GM03348 (cell line): ENCODE measurements at places on chromosomes 6 and 20.

DNA sequence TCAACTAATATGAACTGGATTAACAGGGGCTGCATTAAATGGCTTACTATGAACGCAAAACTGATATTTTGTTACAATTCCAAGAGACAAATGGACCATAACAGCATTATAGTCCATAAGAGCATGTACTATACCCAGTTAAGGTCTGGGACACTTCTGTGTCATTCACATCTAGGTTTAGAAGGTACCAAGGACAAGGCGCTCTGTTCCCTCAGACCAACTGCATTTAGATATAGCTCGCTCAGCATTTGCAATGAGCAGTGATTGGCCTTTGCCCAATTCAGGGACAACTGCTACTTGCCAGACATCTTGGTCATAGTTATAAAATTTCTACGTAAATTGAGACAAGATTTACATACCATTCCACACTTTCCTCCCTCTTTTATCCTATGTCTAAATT is 132.4 kb downstream of the HS3ST5 start:
- DNase-seq = no peak

DNA sequence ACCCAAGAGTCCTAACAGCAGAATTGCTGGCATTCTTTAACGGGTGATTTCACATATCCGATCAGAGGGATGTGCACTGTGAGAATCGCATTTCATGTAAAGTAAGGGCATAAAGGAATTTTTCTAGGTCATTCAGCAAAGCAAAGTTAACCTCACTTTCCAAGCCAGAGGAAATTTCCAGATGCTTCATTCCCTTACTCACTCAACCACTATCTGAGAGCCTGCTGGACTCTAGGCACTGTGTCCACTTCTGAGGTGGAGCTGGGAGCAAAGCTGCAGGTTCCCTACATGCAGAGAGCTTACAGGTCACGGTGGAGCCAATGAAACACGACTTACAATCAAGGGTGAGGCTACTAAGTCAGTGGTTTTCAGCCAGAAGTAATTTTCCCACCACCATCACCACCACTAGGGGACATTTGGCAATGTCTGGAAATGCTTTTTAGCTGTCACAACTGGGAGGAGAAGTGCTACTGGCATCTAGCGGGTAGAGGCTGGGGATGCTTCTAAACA is 34.5 kb upstream of the TSHZ2 start:
- no peak for DNase-seq

DNA sequence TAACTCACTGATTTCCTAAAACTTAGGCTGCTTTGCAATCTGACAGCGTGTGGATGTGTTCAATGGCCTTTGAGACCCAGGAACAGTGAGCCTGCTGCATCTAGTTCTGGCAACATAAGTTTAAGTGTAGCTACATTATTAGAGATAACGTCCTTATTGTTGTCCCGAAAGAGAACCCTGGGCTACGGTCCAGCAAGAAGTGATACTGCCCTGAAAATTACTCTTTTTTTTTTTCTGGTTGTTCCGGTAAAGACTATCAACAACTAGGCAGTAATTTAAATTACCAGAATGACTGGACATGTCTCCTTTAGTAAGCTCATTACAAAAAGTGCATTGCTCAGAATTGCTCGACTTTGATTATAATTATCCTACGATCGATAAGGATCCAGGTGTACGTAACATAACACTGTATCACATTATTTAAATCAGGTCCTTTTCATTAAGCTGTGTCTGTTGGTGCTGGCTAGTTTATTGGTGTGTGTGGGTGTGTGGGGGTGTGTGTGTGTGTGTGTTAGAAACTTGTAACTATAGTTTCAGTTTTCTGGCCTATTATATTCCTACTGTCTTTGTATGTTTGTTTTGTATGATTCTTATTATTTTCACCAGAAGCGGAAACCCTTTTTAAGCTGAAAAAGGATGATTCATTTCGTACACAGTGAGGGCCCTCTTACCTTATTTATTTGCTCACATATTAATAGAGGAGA is 3.0 kb downstream of the TSHZ2 start:
- no peak for DNase-seq

- no peak for DNase-seq
These were observed 29.9 kb downstream of the COL20A1 start for GRCh38 chr20:63322933-63323273.
